ENCODE measurements at places on chromosomes 1 and 21. TPM values are rescaled to one million over a fixed set of nuclear protein-coding genes. Genes with fewer than 3 reads are reported as not detected.

DNA sequence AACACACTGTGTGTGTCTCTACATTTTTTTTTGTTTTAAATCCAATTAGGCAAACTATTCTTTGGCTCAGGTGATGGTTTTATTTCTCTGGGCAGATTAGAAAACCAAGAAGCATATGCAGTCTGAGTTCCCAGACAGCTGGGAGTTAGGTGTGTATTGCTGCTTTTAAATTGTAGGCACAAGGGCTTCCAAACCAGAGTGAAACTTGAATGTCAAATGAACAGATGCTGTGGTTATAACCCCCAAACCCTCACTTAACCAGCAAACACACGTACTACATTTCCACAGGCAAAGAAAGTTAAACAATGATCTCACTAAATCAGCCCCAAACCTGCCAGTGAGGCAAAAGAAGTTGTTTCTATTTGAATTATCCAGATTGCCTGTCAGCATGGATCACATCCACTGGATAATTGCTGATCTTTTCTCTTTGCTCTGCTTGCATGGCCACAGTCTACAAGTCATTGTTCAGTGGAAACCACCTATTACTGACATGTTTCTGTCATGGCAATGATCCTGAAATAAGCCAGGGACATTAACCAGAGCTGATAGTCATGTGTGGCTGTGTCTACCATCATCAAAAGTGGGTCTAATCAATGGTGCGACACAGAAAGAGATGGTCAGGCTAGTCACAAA is 576.5 kb upstream of the PLXNA2 start:
- no peaks in the 10 kb centered on the region for H3K4me1 ChIP-seq
- no peak overlapping the region for H3K27ac ChIP-seq
- H3K27me3 ChIP-seq = no peaks in the 10 kb centered on the region
- no peak for DNase-seq
- no peaks in the 10 kb centered on the region for H3K36me3 ChIP-seq

- no peak overlapping the region for H3K4me3 ChIP-seq
- no peak overlapping the region for H3K27ac ChIP-seq
- DNase-seq = no peak
- H3K27me3 ChIP-seq = peaks cover 3% of the 10 kb centered on the region
- no peaks in the 10 kb centered on the region for H3K36me3 ChIP-seq
Measured at GRCh38 chr1:3998086-3998485, 98.0 kb upstream of the C1orf174 start.

GRCh38 chr1:167412072-167412471 is 106.3 kb downstream of the CD247 start:
- H3K27me3 ChIP-seq = no peaks in the 10 kb centered on the region
- H3K27ac ChIP-seq = no peak overlapping the region
- no peak overlapping the region for H3K4me3 ChIP-seq
- peaks cover 22% of the 10 kb centered on the region for H3K36me3 ChIP-seq

DNA sequence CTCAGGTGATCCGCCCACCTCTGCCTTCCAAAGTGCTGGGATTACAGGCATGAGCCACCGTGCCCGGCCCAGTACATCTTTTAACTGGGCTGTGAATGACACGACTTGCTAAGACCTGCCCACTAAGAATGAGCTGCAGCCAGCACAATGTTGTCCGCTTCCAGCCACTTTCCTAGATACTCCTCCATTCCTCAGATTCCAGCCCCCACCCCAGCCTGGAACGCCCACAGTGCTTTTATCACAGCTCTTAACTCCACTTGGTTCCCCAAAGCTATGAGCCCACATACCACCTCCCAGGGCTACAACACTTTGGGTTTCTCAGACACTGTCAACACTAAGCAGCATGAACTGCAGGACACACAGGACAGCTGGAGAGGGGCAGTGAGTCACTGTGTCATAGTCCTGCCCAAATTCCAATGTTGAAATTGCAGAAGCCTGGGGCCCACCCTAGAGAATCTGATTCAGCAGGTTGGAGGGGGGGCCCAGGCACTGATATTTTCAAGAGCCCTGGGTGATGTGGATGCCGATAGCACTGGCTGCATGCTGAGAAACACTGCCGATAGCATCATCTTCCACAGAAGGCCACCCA is 58.0 kb downstream of the ACBD3 start:
- peaks cover 20% of the 10 kb centered on the region for H3K4me1 ChIP-seq
- H3K36me3 ChIP-seq = no peaks in the 10 kb centered on the region
- no peak for DNase-seq
- H3K4me3 ChIP-seq = no peak overlapping the region
- H3K27ac ChIP-seq = peak overlapping the region; percentile 76

GRCh38 chr1:240526312-240526711 is 85.6 kb downstream of the GREM2 start:
- H3K27me3 ChIP-seq = no peaks in the 10 kb centered on the region
- no peak overlapping the region for H3K27ac ChIP-seq
- H3K4me1 ChIP-seq = peaks cover 6% of the 10 kb centered on the region
- no peak for DNase-seq
- no peaks in the 10 kb centered on the region for H3K36me3 ChIP-seq
- H3K4me3 ChIP-seq = no peak overlapping the region

GRCh38 chr21:33115631-33116510 is 45.9 kb downstream of the OLIG1 start:
- H3K4me1 ChIP-seq = peaks cover 4% of the 10 kb centered on the region
- peaks cover 9% of the 10 kb centered on the region for H3K27me3 ChIP-seq
- H3K36me3 ChIP-seq = no peaks in the 10 kb centered on the region
- H3K4me3 ChIP-seq = no peak overlapping the region
- DNase-seq = peak; percentile 11
- no peak overlapping the region for H3K27ac ChIP-seq

VSIG8 gene
- not detected for total RNA-seq

- no peaks in the 10 kb centered on the region for H3K4me1 ChIP-seq
Measured at GRCh38 chr1:48864913-48865312, 88.2 kb upstream of the BEND5 start.

LCE1E gene
- not detected for total RNA-seq

TFF2 gene
- not detected for total RNA-seq

MKNK1 gene
- total RNA-seq = 59.5 TPM

- H3K27ac ChIP-seq = no peak overlapping the region
- no peak overlapping the region for H3K4me3 ChIP-seq
- peaks cover 58% of the 10 kb centered on the region for H3K4me1 ChIP-seq
- no peak for DNase-seq
Measured at GRCh38 chr1:27364696-27365371, 1.9 kb downstream of the MAP3K6 start.

CLIC6 gene
- total RNA-seq = not detected

- H3K36me3 ChIP-seq = peaks cover 5% of the 10 kb centered on the region
- no peaks in the 10 kb centered on the region for H3K27me3 ChIP-seq
- DNase-seq = no peak
- H3K27ac ChIP-seq = no peak overlapping the region
Measured at GRCh38 chr1:43774359-43774758, 67.0 kb downstream of the ST3GAL3 start.

CD1E gene
- total RNA-seq = not detected

DNA sequence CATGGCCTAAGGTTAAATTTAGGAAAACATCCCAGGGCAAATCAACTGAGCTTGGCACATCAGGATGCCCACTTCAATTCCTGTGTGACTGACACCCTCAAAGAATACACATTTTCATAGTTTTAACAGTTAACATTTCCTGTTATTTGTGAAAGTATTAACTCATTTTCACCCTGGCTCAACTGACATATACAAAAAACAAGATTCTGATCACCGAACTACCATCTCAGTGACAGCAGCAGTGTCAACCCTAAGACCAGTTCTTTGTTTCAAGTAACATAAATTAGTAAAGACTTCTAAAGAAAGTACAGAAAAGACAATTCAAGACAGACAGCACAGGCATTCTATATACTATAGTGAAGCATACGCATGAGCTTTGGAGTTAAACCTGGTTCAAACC is 69.0 kb upstream of the SDC3 start:
- no peaks in the 10 kb centered on the region for H3K27me3 ChIP-seq
- no peak for DNase-seq
- no peak overlapping the region for H3K4me3 ChIP-seq
- H3K4me1 ChIP-seq = peaks cover 5% of the 10 kb centered on the region
- H3K36me3 ChIP-seq = peaks cover 41% of the 10 kb centered on the region
- no peak overlapping the region for H3K27ac ChIP-seq

- no peak overlapping the region for H3K27ac ChIP-seq
- no peaks in the 10 kb centered on the region for H3K36me3 ChIP-seq
- no peak for DNase-seq
- no peaks in the 10 kb centered on the region for H3K27me3 ChIP-seq
- no peak overlapping the region for H3K4me3 ChIP-seq
Measured at GRCh38 chr21:41752231-41752681, 14.6 kb downstream of the RIPK4 start.

DNA sequence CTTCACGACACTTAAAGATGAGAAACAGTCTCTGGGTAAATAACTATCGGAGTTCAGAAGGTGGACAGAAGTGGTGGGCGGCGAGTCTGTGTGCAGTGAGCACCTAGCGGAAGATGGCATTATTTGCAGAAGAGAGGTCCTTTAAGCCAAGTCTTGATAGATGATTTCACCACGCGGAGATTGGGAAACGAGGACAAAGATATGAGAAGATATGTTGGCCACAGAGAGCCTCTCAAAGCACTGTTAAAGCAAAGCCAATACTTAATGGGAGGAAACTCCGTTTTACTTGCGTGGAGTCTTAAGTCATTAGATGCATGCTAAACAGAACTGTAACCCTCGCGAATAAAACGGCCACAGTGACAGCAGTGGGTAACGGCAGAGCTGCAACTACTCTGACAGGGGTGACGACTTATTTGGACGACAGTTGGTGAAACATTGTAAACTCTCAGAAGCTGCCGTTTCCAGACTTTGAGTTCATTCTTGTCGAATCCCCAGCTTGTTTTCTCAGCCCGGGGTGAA is 577 bp upstream of the CEP350 start:
- peaks cover 18% of the 10 kb centered on the region for H3K4me1 ChIP-seq
- no peaks in the 10 kb centered on the region for H3K27me3 ChIP-seq
- H3K4me3 ChIP-seq = peak overlapping the region; percentile 69
- H3K27ac ChIP-seq = peak overlapping the region; percentile 80
- no peak for DNase-seq

DNA sequence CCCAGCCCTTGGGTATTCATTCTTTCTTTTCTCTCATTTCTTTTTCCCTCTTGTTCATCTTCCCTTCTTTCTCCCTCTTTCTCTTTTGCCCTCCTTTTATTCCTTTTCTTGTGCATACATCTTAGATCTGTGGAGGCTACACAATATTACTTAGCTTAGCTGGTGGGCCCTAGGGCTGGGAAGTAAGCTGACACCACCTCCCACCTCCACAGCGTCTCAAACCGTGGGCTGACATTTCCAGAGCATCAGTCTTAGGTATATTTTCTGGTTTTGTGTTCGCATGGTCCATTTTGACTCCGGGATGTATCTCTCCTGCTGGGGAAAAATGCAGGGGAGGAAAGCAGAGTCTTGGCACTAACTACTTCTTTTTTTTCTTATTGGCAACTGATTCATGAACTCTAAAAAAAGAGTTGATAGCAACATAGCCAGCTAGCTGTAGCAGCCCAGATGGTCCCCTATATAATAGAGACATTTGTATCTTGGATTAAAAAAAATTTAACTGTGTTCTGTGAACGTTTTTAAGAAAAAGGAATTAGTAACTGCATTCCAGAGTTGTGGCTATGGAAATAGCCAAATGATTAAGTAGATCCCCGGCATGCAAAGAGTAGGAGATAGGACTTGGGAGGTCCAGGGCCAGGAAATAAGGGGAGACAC is 15.5 kb downstream of the CNIH3 start:
- no peaks in the 10 kb centered on the region for H3K36me3 ChIP-seq
- H3K4me3 ChIP-seq = no peak overlapping the region
- no peak for DNase-seq
- no peaks in the 10 kb centered on the region for H3K27me3 ChIP-seq

S100A7 gene
- not detected for total RNA-seq

- peaks cover 2% of the 10 kb centered on the region for H3K36me3 ChIP-seq
- H3K27me3 ChIP-seq = no peaks in the 10 kb centered on the region
- DNase-seq = no peak
- H3K27ac ChIP-seq = peak overlapping the region; percentile 98
- peaks cover 17% of the 10 kb centered on the region for H3K4me1 ChIP-seq
- H3K4me3 ChIP-seq = peak overlapping the region; percentile 96
Measured at GRCh38 chr21:37074546-37074945, 1.5 kb downstream of the TTC3 start.
